Frontal cortex (tissue), 4 donors: ENCODE measurements at places on chromosomes 13 and 19. TPM values are rescaled to one million over a fixed set of nuclear protein-coding genes. Genes with fewer than 3 reads are reported as not detected.

Gene ATP4A
- total RNA-seq = not detected

Gene NPAS1
- 2.9 TPM for total RNA-seq

Gene BRSK1
- total RNA-seq = 81.1 TPM

Gene EFNB2
- 73.4 TPM for total RNA-seq

Gene LPAR6
- total RNA-seq = 7.3 TPM

Gene CEACAM16
- total RNA-seq = not detected

Gene ANKRD24
- total RNA-seq = 8.2 TPM

Gene C19orf85
- total RNA-seq = not detected
